ENCODE measurements at places on chromosomes 1 and 21. TPM values are rescaled to one million over a fixed set of nuclear protein-coding genes. Genes with fewer than 3 reads are reported as not detected.

The CENPS gene
- 6.3 TPM for total RNA-seq

The MCOLN3 gene
- total RNA-seq, result not detected

The DCDC2B gene
- total RNA-seq, result not detected

The ELOVL1 gene
- 58.4 TPM for total RNA-seq

The S100A6 gene
- 524 TPM for total RNA-seq

The ADAMTSL4 gene
- 0.22 TPM for total RNA-seq

The TTC22 gene
- not detected for total RNA-seq

The JUN gene
- total RNA-seq, result 48.4 TPM

The MTARC1 gene
- 0.99 TPM for total RNA-seq

The TAS1R1 gene
- not detected for total RNA-seq

The PTAFR gene
- total RNA-seq, result under 0.01 TPM

The S100A5 gene
- not detected for total RNA-seq

The SLC5A3 gene
- total RNA-seq, result 39.7 TPM

The CFAP74 gene
- not detected for total RNA-seq

The ITLN2 gene
- total RNA-seq, result not detected

The TP73 gene
- total RNA-seq, result not detected

The LCE6A gene
- total RNA-seq, result not detected

The TFF1 gene
- total RNA-seq, result not detected

The C1orf185 gene
- total RNA-seq, result not detected

The MTOR gene
- 32.9 TPM for total RNA-seq

The PTPRU gene
- 1.8 TPM for total RNA-seq

The ARMH1 gene
- under 0.01 TPM for total RNA-seq

The CD1E gene
- total RNA-seq, result not detected

The PDPN gene
- total RNA-seq, result 108 TPM

The CNTN2 gene
- total RNA-seq, result not detected

The DMRTA2 gene
- not detected for total RNA-seq

The MAB21L3 gene
- not detected for total RNA-seq

The TRIM45 gene
- total RNA-seq, result 1.5 TPM

The AMIGO1 gene
- total RNA-seq, result 0.65 TPM

The CFAP45 gene
- 0.22 TPM for total RNA-seq

The HES3 gene
- total RNA-seq, result not detected

The FMO4 gene
- 0.79 TPM for total RNA-seq

The FGR gene
- total RNA-seq, result 0.20 TPM

The DNAJC8 gene
- 50.2 TPM for total RNA-seq

The TSACC gene
- not detected for total RNA-seq

The LCE1A gene
- not detected for total RNA-seq

The LCK gene
- total RNA-seq, result under 0.01 TPM

The LIPI gene
- not detected for total RNA-seq

The ZNF648 gene
- not detected for total RNA-seq

The SLC19A2 gene
- 2.2 TPM for total RNA-seq

The NOC2L gene
- total RNA-seq, result 58.3 TPM

The PLPP3 gene
- total RNA-seq, result 58.1 TPM

The PCBP3 gene
- not detected for total RNA-seq

The GSTM4 gene
- 0.40 TPM for total RNA-seq

The GOLT1A gene
- under 0.01 TPM for total RNA-seq

The CR1 gene
- total RNA-seq, result not detected

The ELAVL4 gene
- not detected for total RNA-seq

The CPLANE2 gene
- total RNA-seq, result 6.7 TPM

The POU3F1 gene
- total RNA-seq, result under 0.01 TPM

The KIF2C gene
- 13.3 TPM for total RNA-seq

All from lung microvascular endothelial cell (primary cell).